SW480 (cell line): ENCODE measurements at places on chromosomes 3 and 15.

DNA sequence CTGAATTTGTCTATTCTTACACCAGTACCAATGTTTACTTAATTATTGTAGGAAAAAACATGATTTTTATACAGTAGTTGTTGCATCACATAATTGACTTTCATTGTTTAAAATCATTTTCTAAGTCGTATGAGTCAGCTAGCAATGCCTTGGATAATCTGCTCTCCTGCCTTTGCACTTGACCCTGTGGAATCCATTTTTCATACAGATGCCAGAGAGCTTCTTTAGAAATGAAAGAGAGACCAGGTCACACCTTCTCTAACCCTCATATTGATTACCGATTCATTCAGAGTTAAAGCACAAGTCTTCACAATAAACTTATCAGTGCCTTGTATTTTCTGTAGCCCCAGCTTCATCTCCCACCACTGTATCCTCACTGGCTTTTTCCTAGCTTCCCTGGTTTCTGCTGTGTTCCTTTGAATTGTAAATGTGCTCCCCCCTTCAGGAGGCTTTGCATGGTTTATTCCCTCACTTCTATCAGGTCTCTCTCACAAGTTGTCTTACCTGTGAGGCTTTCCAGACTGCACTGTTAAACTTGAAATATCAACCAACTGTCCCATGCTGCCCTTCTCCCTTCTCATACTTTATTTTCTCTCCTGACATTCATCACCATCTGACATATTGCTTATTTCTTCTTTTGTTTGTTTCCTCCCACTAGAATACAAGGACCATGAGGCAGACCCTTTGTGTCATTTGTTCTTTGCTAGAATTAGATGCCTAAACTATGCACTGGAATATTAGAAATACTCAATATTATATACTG, 662.0 kb upstream of the GBE1 start:
- no peak for DNase-seq

- DNase-seq = no peak
Observed at GRCh38 chr15:56765251-56765650, 31.9 kb upstream of the ZNF280D start.

GRCh38 chr3:177525414-177525813, 328.1 kb upstream of the TBL1XR1 start:
- no peak for DNase-seq

DNA sequence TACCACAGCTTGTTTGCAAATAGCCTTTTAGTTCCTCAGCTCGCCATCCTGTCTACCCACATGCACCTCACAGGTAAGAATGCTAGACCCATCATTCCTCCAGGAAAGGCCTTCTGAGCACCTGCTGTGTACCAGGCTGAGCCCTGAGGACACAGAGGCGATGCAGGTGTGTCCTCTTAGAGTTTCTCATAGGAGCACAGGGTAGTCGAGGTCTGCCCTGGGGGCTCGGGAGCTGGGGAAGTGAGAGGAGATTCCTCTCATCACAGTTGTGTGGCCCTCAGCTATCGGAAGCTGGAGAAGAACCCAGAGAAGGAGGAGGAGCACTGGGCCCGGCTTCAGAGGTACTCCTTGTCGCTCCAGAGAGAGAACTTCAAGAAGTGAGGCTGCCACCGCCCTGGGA, 8.0 kb downstream of the MESP1 start:
- no peak for DNase-seq
